ENCODE measurements at places on chromosomes 5 and 9.

DNA sequence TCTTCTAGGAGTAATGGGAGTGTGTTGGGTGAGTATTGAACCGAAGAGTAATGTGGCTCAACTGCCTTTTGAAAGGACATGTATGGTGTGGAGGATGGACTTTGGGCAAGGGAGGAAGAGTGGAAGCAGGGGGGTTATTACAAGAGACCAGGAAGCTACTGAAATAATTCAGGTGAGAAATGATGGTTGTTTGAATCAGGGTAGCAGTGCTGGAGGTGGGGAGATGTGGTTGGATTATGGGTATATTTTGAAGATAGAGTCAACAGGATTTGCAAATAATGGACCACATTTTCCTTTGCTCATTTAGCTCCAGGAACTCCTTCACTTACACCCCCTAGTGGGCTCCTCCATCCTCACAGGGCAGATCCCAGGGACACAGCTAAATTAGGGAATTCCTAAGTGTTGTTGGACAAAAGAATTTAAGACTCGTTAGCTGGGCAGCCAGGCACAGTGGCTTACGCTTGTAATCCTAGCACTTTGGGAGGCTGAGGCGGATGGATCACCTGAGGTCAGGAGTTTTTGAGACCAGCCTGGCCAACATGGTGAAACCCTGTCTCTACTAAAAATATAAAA, 1.2 kb upstream of the SLC4A9 start:
- peak; percentile 65 for DNase-seq

DNA sequence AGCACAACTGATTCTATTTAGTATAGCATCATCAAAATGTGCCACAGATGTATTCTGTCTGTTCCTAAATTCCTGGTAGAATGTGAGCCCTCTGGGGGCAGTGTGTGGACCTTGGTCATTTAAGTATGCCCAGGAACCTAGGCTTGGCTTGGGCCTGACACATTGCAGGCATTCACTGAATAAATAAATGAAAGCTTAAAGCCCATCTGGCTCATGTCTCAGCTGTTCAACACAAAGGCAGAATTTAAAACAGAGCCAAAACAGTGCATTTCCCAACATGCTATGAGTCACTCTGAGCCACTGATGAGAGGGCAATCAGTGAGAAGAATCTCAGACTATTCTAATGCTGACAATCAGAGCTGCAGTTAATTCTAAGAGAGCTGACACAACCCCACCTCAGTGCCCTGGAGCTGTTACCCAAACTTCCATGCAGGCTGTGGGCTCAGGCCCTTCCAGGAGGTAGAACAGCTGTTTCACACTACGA, 8.1 kb downstream of the FAM193B start:
- no peak for DNase-seq

GRCh38 chr5:21219966-21220365, 1232.0 kb upstream of the CDH18 start:
- DNase-seq, result no peak

- peak; percentile 11 for DNase-seq
Observed at GRCh38 chr5:61132559-61132958, 29.7 kb downstream of the SMIM15 start.

DNA sequence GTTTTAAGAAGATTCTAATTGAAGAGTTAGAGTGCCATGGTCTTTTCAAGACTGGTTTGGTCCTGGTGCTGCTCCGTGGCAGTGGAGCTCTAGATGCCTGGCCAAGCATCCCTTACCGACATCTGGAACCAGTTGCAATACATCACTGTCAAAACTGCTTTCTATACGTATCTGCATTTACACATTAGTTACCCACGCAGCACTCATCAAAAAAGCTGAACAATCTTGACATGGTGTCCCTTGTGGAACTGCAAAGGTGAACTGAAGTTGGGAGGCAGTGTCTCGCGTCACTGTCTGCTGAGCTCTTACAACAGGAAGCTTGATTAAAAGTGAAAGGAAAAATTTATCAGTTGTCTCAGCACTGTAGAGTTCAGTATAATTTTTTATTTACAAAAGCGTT, 82.6 kb downstream of the PBX3 start:
- DNase-seq, result no peak

- DNase-seq, result peak; percentile 17
Observed at GRCh38 chr5:9547122-9547947, 1.5 kb upstream of the SEMA5A start.

DNA sequence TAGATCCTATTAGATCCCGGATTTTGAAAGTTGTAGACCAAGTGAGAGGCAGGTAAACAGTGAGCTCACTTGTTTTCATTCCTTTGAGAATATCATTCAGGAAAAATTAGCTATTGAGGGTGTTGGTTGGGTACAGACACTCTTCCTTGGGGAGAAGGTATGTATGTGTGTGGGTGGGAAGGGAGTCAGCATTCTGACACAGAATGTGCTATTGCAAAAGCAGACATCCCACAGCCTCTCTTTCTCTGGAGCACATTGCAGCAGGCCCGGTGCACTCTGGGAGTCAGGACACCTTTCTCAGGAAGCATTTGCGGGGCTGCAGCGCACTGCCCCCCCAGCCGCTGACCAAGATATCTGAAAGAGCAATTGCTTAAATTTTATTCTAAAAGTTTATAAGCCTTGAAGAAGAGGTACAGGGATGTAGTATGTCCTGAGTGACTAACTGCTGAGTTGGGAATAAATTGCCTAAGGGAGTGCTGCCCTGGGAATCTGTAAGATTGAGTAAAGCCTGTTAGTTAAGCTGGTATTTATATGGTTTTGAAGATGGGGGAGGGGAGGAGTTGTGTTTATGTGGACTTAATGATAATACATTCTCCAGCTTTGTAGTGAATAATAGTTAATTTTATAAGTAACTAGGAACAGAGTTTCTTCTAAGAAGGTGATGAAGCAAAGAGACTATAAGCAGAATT, 5.2 kb downstream of the TNFAIP8 start:
- no peak for DNase-seq

DNA sequence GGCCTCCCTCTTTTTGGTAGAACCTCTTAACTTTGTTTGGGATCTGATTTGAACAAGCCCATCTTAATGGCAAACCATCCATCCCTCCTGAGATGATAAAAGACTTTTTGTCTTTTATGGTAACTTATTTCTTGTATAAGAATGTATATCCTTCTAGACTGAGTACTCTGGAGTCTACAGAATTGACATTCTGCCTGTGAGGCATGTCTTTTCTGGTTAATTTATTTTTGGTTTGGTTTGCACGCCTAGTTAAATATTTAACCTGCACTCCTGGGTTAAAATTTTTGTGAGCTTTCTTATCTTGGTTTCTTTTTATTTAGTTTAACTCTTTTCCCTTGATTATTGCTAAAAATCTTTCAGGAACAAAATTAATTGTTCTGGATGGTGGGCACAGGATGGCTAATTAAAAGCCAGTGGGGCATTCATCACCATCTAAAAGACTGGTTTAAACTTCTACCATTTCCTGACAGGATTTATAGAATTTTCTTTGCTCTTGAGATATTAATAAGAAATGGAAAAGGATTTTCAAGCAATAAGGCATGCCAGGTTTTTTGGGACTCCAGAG, 50.3 kb downstream of the PHAX start:
- no peak for DNase-seq

- no peak for DNase-seq
Observed at GRCh38 chr5:174937201-174938123, 213.1 kb downstream of the MSX2 start.

DNA sequence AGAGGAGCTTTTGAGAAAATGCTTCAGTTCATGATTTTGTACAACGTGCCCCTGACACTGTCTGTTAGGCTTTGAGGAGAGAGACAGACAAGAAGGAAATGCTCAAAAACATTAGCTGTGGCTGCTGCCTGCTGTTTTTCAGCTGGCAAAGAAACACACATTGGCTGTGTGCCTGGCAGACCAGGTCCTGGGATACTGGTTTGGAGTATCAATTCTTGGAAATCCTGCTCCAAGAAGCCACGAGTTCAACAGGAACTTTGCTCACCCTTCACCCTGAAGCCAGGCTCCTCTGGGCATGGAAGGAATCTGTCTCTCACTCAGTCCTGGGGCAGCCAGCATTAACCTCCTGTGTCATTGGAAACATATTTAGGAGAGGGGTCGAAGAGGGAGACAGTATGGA, 245.5 kb downstream of the AUH start:
- no peak for DNase-seq

DNA sequence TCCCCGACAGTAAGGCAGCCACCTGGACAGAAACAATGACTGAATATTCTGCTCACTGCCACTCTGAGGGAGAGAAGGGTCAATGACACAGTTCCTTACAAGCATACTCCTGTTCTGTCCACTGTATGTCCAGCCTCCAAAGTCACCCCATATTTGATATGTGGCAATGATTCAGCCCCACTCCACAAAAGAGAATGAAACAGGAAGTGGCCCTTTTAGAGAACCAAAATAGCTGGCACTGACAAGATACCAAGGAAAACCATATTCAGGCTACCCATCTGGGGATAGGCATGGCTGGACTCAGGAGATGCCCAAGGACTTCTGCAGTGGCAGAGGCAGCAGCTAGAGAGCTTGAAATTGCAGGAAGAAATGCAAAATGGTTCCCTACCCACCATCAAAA, 12.8 kb upstream of the GFRA3 start:
- DNase-seq, result no peak

- no peak for DNase-seq
Observed at GRCh38 chr9:131701789-131702337, 38.0 kb downstream of the RAPGEF1 start.

- DNase-seq, result no peak
Observed at GRCh38 chr5:173891308-173892116, 3.4 kb downstream of the CPEB4 start.

DNA sequence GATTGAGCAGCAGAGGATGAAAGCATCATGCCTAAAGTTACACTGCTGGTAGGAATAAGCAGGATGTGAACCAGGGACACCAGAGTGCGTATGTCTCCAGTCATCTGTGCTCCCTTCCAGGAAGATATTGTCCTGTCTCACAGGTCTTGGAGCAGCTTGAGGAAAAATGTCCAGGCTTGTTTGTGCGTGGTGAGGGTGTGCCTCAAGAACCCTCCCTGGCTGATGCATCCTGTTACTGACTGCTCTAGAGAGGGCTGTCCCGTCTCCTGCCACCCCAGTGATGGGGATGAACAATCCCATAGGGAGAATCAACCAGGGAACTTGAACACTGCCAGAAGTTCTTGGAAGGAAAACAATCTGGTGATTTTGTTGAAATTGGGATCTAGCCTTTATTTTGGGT, 132.0 kb downstream of the INSYN2B start:
- no peak for DNase-seq

GRCh38 chr9:127664678-127665507, 41.9 kb upstream of the CFAP157 start:
- DNase-seq, result no peak

DNA sequence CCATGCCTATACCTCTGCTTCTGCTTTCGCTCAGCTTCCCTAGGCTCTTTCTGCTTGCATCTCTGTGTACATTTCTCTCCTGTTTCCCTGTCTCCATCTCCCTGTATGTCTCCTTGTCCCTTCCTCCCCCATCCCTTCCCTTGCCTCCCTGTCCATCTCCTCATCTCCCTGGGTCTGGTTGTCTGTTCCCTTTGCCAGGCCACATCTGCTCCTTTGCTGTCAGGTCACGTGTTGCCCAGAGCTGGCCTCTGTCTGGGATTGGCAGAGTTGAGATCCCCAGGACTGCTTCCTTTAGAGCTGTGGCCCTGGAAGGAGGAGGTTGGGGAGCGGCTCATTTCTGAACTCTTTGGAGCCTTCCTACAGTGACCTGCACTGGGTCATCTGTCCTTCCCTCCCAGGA, 31.8 kb upstream of the PTGS1 start:
- no peak for DNase-seq

DNA sequence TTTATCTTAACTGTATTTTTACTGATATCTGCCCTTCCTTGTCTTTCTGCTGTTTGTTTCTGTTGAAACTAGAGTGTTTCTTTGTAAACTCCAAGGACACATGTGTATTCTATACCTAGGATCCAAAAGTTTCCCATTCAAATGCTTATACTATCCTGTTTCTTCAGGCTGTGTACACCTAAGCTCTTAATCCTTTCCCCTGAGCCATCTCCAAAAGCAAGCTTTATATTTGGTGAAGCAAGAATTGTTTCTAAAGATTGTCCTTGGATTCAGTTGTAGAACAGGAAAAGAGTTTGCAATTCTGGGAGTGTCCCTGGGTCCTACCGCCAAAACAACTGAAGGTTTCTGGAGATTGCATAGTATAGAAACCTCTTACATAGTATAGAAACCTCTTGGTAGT, 65.9 kb downstream of the CWC27 start:
- no peak for DNase-seq

DNA sequence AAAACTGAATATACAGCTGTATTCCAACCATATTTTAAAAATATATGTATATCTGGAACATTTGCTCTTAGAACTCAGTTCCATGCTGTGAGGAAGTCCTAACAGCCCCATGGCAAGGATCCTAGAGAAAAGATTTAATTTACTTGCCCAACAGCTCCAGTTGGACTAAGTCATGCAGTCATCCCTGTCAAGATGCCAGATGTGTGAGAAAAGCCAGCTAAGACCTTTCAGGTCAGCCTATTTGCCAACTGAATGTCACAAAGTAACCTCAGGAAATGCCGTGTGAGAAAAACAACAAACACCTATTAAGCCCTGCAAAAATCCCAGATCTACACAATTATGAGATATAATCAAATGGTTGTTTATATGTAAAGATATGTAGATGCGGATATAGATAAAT, 416.3 kb downstream of the NR2F1-AS1 start:
- DNase-seq, result no peak

- DNase-seq, result no peak
Observed at GRCh38 chr9:34686732-34687131, 4.3 kb downstream of the CCL19 start.

DNA sequence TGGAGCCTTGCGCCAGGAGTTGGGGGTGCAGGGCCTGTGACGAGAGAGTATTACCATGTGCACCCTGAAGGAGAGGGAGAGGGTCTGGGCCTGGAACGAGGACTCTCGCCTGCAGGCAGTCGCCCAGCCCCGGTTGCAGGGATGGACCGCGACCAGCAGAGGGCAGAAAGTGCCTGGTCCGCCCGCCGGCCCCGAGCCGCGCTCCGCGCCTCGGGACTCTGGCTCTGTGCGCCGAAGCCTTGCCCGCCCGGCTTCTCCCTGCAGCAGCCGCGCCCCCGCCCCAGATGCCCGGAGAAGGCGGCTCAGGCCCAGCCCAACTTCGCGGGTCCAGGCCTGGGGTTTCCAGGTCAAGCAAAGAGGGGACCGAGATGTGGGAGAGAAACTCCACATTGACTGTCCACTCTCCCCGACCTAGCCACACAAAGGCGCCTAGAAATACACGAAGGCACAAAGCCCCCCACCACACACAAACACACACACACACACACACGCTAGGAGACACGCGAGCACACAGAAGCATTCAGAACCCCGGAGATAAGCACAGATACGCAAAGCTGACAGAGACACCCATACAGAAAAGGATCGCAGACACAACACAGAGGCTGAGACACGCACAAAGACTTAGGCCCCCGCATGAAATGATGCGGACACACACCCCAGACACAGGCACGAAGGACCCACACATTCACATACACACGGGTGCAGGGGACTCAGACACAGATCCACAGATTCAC, 2.0 kb upstream of the LMX1B start:
- peak; percentile 87 for DNase-seq

DNA sequence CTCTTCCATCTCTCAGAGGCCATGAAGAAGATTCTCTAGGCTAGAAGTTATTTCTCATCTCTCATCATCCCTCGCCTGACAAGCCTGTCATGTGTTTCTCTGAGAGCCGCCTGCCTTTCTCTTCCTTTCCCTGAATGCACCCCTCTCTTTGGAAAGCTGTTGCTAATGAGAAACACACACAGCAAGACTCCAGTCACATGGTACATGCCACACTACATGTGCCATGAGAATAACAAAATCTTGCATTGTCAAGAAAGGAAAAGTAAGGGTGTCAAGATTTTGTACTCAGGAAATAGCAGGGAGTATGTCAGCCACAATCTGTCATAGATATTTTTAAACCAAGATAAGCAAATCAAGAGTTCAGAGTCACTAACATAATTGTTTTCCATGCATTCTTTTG, 8.9 kb downstream of the AGXT2 start:
- no peak for DNase-seq
